ENCODE measurements at places on chromosomes 1 and 21.
A peak's percentile ranks its signal among the peaks of the same experiment; 100 is the strongest.

DNA sequence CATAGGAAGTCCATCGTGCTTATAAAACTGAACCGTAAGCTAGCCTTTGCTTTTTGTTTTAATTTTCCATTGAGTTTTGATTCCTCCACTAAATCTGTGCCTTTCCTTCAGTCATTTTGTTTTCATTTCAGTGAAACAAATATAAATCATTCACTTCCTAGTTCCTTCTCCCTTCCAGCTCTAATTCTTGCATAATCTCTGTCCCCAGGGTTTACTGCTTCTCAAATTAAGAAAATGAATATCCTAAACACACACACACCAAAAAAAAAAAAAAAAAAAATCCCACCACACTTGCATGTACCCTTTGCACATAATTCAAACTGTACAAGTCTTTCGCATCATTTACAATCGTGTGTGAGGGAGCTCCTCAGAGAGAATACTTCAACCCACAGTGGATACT, 6.8 kb downstream of the KCNH1 start:
- DNase-seq, result no peak

DNA sequence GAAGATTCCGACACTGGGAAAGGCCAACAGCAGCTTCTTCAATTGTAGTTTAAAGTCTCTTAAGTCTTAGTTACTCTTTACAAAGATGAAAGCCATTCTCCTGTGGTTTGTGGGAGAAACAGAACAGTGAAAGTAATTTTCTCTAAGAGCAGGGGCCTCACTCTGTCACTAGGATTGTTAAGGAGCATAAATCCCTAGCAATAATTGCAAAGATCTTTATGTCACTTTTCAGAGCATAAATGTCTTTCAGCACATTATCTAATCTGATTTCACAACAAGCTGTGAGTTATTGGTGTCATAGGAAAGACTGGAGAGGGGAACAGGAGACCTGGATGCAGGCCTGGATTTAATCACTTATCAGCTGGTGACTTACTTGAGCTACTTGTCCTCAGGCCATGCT, 32.4 kb upstream of the DUSP23 start:
- DNase-seq, result no peak

DNA sequence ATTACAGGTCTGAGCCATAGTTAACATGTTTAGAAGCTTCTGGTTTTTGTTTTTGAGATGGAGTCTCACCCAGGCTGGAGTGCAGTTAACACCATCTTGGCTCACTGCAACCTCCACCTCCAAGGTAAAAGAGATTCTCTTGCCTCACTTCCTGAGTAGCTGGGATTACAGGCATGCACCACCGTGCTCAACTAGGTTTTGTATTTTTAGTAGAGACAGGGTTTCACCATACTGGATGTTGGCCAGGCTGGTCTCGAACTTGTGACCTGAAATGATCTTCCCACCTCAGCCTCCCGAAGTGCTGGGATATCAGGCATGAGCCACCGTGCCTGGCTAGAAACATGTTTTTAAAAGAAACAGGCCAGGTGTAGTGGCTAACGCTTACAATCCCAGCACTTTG, 10.5 kb downstream of the NDUFS5 start:
- no peak for DNase-seq

DNA sequence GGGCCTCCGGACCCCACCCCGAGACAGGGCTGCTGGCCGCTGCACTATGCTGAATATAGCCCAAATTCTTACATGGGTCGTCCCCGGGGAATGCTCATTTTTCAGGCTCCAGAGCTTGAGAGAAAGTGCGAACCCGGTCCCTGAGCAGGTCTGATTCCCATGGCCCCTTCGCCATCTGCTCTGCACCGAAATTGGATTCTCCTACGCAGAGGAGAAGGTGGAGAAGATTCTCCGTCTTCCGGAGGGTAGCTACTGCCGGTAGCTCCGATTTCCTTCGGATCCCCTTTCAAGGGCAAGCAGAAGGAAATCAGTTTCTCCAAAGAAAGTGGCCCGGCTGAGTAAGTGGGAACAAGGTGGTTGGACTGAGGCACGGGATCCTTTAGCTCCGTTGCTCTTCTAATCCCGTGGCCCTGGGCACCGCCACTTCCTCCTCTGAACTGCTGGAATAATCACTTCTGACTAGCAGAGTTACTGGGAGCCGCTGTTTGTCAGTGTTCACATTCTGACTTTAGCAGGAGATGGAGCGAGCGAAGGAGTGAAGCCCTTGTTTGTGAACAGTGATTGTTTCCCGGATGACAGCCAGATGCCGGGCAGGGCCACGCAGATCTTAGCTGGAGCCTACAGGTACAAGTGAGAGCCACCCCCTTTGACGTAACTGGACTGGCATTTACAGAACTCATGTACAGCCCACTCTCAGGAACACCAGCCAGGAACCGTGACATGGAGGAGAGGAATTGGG, 1.1 kb upstream of the ZNF496 start:
- DNase-seq, result peak; percentile 92

DNA sequence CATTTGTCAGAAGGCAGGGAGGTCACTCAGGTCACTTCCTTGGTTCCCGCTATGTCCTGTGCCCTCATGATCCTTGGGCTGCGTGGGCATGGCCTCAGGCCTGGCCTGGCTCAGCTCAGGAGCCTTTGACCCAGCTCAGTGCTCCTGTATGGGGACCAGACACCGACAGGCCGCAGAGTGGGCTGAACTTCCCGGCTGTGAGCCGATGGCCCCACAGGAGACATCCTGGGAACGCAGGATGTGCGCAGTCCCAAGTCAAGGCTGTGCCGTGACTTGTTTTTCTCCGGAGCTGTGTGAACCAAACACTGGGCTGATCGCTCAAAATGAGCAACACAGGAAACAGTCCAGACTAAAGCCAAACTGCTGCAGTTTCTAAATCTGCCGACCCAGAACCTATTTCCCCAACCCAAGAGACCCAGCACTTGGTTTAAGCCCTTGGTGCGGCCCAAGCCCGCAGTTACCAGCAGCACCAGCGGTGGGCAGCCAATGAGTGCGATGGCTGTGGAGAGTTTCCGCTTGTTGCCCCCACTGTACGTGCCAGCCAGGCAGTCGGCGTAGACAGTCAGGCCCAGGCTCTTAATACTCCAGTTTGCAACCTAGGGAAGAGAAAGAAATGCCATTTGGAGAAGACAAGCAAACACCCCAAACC, 92.3 kb upstream of the GCLM start:
- no peak for DNase-seq

DNA sequence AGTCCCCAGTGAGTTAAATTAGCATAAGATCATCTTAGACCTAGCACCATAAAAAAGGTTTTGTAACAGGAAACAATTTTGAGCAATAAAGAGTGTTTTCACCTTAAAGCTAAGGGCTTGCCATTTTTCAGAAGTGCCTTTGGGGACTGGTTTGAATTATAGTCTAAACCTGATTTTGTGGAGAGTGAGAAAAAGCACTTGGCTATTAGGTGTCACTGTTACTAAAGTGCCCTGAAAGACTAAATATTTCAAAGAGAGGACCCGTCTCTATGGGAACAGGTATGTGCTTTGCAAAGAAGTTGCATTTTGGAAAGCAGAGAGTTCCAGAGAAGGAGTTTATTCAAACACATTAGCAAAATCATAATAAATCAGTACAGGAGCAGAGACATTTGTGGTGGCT, 9.1 kb downstream of the NTNG1 start:
- no peak for DNase-seq

GRCh38 chr1:54153535-54154439, 987 bp upstream of the CDCP2 start:
- peak; percentile 64 for DNase-seq

DNA sequence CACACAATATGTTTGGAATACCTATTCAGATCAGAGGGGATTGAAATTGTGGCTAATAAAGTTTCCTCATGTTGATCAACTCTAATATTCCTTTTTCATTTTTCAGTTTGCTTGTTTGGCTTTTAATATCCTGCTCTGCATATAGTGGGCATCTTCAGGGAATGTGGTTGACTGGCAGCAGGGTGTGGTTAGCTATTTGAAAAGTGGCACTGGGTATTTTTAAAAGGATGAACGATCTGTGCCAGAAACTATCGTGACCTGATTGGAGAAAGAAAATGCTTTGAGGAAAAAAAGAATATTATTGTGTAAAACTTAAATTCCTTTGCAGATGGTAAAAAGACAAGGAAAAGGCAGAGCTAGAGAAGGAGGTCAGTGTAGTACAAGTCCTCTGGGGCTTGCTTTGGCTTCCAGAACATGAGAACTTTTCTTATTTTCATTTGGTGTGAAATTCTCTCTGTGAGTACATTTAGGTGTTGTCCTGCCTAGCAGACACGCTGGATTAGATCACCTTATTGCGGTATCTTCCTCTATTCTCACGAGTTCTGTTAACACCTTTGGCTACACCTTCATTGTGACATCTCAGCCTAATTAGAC, 329.7 kb upstream of the SNX7 start:
- no peak for DNase-seq

DNA sequence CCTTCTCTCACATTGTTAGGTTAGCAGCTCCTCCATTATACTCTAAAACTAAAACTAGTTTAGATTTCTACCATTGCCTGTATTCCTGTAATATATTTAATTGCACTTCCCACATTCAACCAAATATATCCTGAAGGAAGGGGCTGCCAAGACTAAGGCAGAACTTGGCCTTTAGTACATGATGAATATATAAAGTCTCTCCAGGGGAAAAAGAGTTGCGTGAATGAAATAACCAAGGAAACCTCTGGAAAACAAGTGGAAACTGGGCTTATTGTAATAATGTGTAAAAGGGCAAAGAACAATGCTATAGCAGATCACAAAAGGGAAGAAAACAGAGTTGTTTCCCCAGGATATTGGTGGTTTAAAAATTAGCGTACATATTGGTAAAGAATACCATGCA, 1012.5 kb upstream of the PRMT6 start:
- no peak for DNase-seq

DNA sequence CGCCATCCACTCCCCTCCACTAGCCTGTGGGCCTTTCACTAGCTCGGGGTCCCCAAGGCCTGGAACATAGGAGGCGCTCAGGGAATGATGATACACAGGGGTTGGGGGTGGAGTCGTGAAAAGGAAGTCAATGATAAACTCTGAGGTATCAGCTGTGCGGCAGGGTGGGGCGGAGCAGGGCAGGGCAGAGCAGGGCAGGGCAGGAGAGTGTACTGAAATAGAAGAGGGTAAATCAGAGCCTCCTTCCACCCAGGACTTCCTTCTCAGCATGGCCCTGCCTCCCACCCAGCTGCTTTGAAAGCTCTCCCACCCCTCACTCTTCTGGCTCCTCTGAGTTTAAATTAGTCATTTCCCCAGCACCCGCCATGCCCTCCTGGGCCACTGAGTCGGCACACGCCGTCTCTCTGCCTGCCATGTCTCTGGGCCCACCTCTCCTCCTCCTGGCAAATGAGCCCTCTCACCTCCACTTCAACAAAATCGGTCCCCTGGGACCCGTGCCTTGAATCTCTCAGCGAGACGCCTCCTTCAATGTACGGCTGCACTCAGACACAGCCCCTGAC, 16.9 kb downstream of the CAPZB start:
- DNase-seq, result peak; percentile 67

GRCh38 chr1:9651565-9652378, at the start of gene PIK3CD:
Gene PIK3CD, plus strand, starts transcription at chr1:9651731. Its CDS starts 58,725 bp downstream, at chr1:9710456.
- peak; percentile 88 for DNase-seq

DNA sequence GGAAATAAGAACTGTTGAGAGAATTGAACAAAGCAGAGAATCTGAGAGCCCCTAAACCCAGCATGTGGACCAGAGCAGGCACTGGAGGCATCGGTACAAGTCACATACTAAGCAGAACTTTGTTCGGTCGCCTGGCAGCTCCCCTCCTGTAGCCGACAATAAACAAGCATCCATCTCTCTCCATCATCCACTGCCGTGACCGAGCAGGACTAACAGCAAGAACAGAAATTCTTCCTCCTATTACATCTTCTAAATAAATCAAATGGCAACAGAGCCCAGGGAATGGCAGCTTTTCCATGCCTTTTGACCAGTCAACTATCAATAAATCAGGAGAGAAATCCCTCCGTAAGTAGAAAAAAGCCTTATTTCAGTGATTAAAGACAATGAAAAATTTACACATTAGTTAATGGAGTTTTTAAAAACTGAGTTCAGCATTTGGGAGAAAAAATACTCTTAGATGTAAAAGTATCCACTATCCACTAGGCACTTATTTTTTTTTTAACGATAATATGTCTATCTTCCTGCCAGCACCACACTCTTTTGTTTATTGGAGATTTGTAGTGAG, 36.5 kb downstream of the PTPN14 start:
- DNase-seq, result no peak

DNA sequence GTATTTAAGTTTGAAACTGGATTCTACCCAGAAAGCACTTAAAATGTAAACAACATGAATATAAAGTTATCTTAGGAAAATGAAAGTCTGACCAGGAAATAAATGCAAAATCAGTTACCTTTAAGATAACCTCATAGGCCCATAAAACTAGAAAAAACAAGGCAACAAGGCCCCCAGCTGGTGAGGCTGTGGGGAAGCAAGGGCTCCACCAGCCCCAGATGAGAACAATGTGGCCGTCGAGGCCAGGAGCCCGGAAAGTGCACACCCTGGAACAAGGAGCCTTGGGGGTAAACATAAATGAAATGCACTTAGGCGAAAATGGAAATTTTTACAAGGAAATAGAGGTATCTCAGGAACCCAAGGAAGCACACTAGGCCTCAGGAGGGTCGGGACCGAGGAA, 37.9 kb upstream of the BMP8B start:
- no peak for DNase-seq

GRCh38 chr1:111745675-111746613, 6.7 kb upstream of the INKA2 start:
- DNase-seq, result no peak

DNA sequence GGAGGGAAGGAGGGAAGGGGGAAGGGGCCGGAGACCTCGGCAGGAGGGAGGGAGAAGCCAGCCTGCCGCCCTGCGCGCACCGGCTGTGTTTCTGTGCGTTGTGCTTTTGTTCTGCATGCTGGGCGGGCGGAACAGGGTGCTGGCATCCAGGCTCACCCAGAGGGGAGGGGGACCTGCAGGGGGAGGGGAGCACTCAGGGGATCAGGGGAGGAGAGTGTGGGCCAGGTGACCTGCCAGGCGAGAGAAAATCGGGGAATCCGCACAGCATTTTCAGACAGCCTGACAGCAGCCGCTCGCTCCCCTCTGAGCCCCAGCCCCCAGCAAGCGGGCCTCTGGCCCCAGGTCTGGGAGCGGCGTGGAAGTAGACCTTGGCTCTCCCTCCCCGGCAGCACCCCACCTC, 54.7 kb downstream of the RIPK4 start:
- DNase-seq, result no peak

DNA sequence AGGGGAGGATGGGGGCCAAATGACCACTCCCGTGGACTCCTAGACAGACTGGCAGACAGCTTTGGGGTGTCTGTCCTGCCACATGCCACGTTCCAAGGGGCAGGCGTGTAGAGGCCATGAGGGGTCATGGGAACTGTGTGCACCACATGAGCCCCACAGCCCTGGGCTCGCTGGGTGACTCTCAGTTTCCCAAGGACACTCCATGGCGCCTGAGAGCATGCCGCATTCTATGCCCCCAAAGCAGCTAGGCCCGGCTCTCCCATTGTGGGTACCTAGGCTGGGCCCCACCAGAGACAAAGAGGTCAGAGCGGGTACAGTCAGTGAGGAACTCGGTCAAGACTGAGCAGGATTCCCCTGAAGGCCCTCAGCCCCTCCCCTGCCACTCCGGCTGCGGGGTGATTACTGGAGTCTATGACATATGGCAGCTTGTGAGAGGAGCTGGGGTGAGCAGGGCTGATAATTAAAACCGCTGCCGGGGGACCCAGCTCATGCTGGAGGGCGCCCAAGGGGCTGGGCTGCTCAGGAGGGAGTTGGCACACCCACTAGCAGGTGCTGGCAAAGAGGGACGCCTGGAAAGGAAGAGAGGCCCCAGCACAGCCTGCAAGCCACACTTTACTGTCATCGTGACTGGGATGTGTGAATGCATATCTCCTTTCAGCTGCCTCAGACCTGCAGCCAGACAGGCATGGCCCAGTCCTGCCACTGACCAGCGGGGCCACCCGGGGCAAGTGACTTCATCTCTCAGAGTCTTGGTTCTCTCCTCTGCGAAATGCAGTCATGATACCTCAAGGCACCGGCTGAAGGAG, 8.4 kb downstream of the LRP8 start:
- DNase-seq, result no peak

Data from suppressor macrophage (primary cell).